Hematopoietic multipotent progenitor cell treated with erythropoietin and hydrocortisone succinate and interleukin-3 and kit ligand, for 15 days (in vitro differentiated cells): ENCODE measurements at places on chromosomes 4 and X.
A peak's percentile ranks its signal among the peaks of the same experiment; 100 is the strongest.

DNA sequence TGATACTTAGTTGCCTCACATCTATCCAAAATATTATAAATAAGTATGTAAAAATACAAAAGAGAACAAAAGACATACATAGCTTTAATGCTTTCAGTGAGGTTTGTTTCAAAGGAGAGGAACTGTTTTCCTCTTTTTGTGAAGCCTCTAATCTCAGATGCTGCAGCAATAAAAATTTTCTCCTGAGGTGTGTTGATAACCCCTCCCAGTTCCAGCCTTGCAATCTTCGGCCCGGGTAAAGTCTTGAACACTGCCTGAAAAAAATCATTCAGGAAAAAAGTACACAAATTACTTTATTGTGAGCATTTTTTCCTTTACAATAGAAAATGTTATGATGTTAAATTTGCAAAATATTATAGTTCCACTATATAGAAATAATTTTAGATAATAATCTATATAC lies 8.8 kb downstream of the BBS7 start:
- DNase-seq: peak; percentile 6

DNA sequence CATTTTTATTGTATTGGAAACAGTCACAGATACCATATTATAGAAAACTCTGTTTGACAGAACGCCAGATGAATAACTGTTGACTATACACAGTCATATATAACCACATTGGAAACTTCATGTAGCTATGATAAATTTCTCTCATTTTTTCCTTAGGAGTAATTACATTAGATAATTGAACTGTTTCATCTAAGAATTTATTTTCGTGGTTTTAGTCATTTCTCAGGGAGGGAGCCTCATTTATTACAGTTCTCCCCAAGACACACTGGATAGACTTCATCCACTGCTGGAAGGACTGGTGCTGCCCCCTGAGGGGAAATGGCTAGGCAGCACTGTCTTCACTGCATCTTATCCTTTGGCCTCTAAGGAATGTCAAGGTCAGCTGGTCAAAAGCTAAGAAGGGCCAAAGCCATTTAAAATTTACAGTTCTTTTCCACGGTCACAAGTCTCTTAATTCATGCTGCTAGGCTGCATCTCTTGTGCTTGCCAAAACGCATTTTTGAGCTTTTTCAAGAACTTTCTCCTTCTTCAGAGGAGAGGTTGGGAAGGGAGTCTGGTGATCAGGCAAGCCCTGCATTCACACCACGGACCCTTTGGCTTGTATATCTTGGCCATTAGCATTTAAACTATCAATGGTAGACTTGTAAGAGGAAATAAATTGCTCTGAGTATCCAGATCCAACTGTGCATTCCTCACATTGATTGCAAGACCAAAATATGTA lies 145.1 kb downstream of the CBR4 start:
- DNase-seq: no peak

DNA sequence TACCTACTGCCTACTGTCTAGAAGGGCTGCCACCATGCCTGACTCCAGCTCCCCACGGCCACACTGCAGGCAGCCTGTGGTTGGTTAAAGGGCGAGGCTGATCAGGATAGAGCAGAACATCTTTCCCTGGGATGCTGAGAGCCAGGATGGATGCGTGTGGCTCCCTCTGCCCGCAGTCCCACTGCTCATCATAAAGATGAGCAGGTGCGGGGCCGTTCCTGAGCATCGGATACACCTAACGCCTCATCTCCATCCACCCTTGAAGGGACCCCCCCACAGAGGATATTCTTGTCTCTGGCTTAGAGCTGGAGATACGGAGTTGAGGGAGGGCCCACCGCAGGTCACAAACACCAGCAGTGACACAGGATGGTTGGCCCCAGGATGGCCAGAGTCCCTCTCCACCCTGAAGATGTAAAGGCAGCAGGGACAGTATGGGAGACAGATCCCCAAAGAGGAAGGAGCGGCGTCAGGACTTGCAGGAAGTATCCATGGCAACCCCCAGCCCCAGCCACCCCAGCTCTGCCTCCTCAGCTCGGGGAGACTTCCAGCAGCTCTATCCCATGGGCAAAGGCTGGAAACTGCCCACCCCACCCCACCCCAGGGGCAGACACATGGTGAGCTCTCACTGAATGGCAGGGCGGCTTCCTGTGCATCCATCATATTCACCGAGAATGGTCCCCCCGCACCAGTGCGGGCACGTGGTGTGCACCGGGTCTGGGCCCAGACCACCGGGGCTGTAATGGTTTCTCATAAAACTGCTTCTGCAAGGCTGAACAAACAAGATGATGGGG lies 19.3 kb downstream of the PPP2R2C start:
- no peak for DNase-seq

GRCh38 chr4:78409612-78410202 lies 141.9 kb upstream of the ANXA3 start:
- DNase-seq: no peak

DNA sequence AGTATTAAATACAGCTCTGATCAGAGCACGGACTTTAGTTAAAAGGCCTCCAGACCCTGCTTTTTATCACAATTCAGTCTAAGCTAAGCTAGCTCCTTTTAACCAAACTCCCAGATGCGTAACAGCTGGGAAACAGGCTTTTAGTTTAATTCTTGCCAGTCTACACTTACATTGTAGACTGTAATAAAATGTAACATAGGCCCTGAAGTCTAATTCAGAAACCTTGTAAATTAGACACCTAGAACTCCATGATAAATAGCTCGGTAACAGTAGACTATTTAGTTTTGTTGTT lies 20.1 kb downstream of the FBXO8 start:
- no peak for DNase-seq

- DNase-seq: no peak
Measured at GRCh38 chrX:119391279-119391678, 7.9 kb upstream of the SLC25A43 start.

GRCh38 chr4:99052902-99053301 lies 35.7 kb downstream of the ADH5 start:
- DNase-seq: no peak

DNA sequence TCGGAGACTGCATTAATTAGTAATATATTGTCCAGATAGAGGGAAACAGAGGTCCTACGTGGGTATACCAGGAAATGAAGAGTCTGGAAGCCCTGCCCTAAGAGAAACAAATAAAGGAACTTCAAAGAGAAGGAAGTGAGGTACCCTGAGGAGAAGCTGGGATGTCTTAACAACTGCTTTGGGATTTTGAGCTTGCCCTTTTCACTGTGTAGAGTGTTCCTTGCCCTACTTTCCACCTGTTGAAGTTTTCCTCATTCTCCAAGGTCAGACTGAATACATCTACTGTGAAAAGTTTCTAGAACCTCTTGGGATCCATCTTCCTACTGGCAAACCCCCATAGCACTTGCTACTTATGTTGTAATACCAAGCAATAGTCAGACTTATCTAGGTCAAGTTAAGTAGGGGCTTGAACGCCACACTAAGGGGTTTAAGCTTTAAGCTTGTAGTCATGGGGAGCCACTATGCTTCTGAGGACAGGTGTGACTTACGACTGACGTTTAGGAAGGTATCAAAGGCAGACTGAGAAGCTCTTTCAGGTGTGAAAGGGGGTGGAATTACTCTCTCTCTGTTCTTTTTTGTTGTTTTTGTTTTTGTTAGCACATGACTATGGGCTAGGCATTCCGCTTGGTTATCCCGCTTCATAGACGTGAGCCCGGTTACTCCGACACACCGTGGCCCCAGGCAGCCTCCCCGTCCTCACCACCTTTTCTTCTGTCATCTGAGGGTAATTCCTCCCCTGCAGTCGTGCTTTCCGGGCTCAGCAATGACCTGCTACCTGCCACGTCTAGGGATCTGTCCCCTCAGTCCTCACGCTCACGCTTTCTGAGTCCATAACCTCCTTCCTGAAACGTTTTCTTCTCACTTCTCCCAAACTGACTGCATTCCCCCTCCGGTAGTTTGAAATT lies 959 bp upstream of the REST start:
- no peak for DNase-seq

- DNase-seq: no peak
Measured at GRCh38 chr4:109658871-109659410, 44.3 kb downstream of the CASP6 start.

- DNase-seq: no peak
Measured at GRCh38 chr4:40243386-40243948, 46.6 kb downstream of the RHOH start.

DNA sequence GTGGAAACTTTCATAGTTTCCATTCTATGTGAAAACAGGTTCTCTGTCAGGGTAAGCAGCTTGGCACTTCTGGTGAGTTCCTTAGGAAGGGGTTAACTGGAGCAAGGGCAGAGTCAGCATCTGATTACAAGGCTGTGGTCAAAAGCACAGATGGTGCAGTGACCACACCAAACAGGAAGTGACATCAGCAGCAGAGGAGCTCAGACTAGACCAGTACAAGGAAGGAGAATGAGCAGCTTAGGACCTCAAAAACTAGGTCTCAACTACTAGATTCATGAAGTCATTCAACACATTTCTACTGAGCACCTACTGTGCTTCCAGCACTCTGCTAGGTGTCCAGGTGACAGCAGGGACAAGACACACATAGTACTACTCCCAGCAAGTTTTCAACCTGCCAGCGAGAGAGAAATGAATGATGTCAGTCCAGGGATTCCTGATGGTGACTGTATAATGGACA lies 130.2 kb downstream of the AMELX start:
- no peak for DNase-seq

DNA sequence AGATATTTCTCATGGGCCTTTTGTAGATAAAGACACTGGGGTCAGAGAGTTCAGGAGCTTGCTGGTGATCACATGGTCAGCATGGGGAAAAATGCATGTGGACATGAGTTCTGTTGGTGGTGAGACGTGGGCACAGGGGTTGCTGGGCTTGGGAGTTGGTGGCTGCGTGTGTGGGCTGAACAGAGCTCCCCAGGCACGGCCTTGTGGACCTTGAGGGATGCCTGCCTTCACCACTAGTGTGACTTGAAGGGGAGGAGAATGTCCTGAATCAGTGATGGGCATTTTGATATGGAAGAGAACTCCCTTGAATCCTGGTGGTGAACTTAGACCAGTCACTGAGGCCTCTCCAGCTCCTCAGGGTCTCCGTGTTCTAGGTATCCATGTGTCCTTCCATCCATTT lies 8.9 kb downstream of the CD99 start:
- DNase-seq: no peak

- DNase-seq: no peak
Measured at GRCh38 chr4:98838977-98839618, 89.8 kb downstream of the EIF4E start.

- DNase-seq: no peak
Measured at GRCh38 chrX:102976286-102976685, 39.2 kb downstream of the RAB40AL start.

DNA sequence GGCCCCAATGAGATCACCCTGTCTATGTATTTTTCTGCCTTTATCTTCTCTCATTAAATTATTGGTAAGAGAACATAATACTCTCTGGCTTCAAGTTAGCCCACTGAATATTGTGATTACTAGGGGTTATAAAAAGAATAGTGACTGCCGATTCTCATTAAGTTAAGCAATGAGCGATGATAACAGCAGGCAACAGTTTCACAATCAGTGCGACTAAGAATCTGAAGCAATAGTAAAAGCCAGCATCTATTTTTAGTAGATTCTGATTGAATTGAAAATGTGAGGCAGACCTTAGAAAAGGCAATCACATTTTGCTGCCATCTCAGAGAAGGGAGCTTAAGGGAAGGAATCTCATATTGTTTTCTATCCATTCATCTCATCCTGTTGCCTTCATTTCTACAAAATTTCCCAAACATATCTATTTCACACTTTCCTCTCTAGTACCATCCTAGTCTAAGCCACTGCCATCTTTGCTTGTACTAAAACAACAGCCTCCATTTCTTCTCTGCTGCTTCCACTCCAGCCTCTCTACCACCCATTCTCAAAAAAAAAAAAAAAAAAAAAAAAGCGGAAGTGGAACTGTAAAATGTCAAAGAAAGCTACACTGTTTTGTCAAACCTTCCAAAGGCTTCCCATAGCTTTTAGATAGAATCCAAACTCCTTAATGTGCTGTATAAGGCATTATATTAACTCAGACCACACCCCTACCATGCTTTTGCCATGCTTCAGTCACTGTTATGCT lies 17.4 kb downstream of the GABRA4 start:
- DNase-seq: no peak

DNA sequence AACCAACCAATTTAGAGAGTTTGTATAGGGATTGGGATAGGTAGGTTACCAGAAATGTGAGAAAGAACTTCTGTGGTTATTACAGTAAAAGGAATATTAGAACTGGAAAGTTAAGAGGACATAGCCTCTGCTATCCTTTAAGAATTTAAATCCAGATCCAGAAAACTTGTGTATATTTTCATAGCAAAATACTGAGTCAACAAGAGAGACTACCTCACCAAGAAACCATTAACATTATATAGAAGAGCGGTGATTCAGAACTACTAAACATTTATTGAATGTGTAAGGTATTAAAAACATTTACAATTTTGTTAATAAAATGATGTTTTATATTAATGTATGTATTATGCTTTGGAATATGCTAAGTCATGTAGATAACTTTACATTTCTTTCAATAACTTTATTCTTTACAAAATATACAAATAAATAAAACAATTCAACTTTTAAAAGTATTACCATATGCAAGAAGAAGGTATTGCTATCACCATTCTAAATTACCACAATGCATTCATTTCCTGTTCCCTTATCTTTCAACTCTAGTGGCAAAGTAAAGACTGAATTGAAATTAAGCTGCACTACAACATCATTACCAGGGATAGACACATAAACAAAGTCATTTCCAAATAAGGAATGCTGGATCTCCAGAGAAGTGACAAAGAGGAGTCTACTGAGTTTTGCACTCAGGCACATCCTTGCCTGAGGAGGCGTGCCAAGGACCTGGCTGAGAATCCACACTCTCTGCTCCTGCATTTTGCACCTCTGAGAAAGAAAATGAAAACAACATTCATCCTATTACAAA lies 6.1 kb upstream of the BDH2 start:
- no peak for DNase-seq

GRCh38 chr4:96833831-96834230 lies 993.9 kb downstream of the PDHA2 start:
- DNase-seq: no peak

GRCh38 chr4:94407846-94408245 lies 43.9 kb upstream of the PDLIM5 start:
- DNase-seq: no peak

- DNase-seq: peak; percentile 35
Measured at GRCh38 chrX:49106930-49107329, 16.6 kb downstream of the GPKOW start.

- no peak for DNase-seq
Measured at GRCh38 chr4:40626183-40626990, 3.3 kb downstream of the RBM47 start.

DNA sequence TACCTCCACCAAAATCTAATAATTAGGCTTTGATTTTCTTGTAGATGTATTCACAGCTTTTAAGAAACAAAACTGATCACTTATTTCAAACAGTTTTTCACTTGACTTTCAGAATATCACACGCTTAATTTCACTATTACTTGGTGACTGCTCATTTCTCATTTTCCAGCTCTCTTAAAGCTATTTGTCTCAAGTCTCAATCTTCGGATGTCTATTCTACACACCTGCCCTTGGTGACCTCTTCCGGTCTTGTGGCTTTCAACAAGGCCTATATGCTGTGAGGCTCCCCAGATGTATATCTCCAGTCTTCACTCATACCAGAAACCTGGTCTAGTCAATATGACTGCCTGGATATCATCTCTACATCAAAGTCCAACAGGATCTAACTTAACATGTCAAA lies 34.9 kb upstream of the ANXA10 start:
- no peak for DNase-seq

- no peak for DNase-seq
Measured at GRCh38 chr4:44848466-44848865, 122.1 kb upstream of the GNPDA2 start.

- no peak for DNase-seq
Measured at GRCh38 chr4:55215087-55215486, 89.7 kb upstream of the KDR start.
